Muscle of back (tissue), 13 donors: ENCODE measurements at places on chromosomes 4 and X. TPM values are rescaled to one million over a fixed set of nuclear protein-coding genes. Genes with fewer than 3 reads are reported as not detected.

DNA sequence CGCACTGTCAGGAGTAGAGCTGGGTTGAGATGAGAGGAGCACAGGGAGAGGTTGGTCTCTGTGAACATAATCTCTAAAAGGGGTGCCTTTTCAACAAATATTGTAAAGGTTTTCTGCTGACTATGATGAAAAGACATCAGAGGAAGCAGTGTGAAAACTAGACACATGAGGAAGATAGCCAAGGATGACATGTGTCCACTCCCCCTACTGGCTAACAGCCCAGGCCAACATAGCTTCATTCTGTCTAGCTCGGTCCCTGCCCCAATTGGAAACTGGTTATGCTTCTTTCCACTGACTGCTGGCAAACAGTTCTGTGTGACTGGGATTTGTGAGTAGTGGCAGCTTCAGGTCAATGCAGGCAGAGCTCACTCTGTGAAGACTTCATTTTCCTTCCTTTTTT, 115.4 kb upstream of the ESX1 start:
- DNase-seq: peak; percentile 6

CXXC4 gene
- 1.9 TPM for polyA plus RNA-seq

GRCh38 chr4:73335679-73336078, 68.4 kb upstream of the ALB start:
- DNase-seq: no peak

DNA sequence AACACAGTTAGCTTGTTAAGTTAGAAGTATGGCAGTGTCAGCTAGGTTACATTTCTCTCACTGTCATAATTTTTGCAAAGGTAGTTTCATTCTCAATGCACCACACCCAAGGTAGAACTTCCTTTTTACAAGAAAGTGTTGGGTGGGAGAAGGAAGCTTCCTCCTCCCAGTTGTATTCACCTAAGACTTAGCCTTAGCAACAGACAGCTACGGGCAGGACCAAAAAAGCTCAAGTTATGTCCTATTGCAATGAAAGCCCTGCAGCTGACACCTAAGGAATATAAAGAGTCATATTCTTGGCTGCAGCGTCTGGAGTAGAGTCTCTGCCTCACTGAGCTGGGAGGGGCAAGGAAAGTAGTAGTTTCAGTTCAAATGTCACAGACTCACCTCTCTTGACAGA, 25.1 kb upstream of the PRDM8 start:
- DNase-seq: no peak

DNA sequence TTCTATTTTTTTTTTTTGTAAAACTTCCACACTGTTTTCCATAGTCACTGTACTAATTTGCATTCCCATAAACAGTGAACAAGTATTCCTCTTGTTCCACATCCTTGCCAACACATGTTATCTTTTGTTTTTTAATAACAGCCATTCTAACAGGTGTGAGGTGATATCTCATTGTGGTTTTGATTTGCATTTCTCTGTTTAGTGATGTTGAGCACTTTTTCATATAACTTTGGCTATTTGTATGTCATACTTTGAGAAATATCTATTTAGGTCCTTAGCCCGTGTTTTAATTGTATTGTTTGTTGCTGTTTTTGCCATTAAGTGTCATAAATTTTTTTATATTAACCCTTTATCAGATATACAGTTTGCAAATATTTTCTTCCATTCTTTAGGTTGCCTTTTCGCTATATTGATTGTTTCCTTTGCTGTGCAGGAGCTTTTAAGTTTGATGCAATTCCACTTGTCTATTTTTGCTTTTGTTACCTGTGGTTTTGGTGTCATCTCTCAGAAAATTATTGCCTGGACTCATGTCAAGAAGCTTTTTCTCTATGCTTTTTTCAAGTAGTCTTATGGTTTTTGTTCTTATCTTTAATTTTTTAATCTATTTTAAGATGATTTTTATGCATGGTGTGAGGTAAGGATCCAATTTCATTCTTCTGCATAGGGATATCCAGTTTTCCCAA, 27.9 kb upstream of the NDNF start:
- DNase-seq: no peak

SERTM2 gene
- 0.25 TPM for polyA plus RNA-seq

ARMCX2 gene
- 128 TPM for polyA plus RNA-seq

HSFX4 gene
- 1.7 TPM for polyA plus RNA-seq

GRCh38 chr4:164204434-164204833, 549.5 kb upstream of the SMIM31 start:
- DNase-seq: peak; percentile 70

ETDA gene
- polyA plus RNA-seq: not detected

DNA sequence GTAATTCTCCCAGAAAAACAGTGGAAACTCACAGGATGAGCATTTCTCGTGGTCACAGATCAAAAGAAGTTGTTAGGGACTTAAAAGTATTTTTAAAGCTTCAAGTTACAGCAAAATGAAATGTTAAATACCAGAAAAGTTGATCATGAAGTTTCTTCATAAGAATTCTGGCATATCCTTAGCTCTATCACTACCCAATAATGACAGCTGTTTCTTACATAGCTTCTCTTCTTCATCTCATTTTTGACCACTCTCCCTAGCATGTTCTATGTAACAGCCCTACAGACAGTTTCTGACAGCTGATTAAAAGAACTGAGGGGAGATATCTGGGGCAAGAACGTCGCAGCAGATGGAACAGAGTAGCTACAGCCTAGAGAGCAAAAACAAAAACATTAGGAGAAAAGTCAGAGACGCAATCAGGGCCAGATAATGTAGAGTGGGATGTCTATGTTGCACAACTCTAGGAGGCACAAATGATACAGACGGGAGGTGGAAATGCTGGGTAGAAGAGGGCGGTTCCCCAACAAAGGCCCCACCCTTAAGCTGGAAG, 108.7 kb downstream of the CORIN start:
- DNase-seq: no peak

ARHGAP6 gene
- 10.2 TPM for polyA plus RNA-seq

DNA sequence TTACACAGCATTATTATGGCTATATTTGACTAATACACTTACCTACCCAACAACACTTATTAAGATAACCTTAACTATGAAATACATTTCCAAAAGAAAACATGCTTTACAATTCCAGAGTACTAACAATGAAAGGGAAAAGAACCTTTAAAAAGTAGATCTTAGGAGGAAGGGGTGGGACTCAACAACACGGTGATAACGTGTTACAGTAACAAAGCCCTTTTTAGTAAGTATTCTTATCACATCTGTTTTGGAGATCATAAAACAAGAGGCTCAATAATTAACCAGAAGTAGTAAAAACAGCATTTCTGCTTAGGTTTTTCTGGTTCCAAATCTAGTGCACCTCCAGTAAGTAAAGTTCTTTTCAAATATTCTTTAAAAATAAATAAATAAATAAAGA, 202.1 kb upstream of the SLC7A11 start:
- DNase-seq: no peak

AKAP14 gene
- not detected for polyA plus RNA-seq

USP17L22 gene
- polyA plus RNA-seq: not detected

DNA sequence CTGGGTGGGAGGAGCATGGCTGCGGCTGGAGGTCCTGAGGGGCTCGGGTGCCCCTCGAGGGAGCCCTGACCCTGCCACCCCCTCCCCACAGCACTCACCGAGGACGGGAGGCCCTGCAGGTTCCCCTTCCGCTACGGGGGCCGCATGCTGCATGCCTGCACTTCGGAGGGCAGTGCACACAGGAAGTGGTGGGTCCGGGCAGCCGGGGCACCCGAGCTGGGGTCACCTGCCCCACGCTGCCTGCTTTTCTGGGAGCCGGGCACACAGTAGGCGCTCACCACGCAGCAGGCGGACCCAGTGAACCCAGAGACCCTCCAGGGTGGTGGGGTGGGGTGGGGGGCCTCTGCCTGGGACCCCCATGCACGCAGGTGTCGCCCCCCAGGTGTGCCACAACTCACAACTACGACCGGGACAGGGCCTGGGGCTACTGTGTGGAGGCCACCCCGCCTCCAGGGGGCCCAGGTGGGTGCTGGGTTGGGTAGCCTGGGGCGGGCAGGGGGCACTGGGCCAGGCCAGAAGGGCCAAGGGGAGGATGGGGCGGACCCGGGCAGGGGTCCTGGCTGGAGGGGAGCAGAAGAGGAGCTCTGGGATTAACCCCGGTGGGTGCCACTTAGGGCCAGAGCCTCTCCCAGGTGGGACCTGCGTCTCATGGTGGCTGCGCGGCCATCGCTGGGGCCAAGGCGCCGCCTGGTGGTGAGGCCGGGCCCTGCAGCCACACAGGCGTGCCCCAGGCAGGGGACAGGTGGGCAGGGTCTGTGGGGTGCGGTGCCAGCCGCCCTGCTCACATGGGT, 1.4 kb downstream of the HGFAC start:
- DNase-seq: no peak

NDUFA1 gene
- polyA plus RNA-seq: 126 TPM

GLOD5 gene
- not detected for polyA plus RNA-seq

- no peak for DNase-seq
These were observed 78.8 kb downstream of the PHEX start for GRCh38 chrX:22110729-22111494.

TEX11 gene
- 0.22 TPM for polyA plus RNA-seq

DNA sequence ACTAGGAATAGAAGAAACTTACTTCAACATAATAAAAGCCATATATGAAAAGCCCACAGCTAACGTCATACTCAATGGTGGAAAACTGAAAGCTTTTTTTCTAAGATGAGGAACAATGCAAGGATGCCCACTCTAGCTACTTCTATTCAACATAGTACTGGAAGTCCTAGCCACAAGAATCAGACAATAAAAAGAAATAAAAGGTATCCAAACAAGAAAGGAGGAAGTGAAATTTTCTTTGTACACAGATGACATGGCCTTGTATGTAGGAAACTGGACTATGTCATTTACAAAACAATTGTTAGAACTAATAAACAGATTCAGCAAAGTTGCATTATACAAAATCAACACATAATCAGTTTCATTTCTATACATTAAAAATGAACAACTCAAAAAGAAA, 25.5 kb upstream of the NXT2 start:
- no peak for DNase-seq

DNA sequence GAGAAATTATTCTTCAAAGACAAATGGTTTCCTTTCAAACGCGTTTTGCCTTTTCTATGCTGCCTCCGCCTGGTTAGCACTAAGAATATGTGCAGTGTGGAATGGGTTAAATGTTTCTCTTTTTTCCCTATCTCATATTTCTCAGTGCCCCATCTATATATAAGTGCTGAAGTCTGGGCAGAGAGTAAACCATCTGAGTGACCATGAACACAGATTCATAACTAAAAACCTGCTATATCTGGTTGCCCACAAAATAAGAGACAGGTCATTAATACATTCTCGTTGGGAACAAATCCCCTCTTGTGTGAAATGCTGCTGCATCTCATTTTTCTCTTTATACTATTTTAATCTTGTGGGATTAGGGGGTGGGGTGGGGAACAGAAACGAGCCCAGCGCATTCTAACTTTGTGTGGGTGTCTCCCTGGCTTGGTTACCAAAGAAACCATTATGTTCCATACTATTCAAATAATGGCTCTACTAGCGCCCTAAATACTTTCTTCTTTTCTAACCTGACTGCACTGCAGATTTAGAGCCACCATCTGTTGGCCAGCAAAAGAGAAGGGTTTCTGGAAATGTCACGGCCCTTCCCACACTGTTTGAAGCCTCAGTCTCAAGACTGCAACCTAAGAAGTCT, 42.2 kb upstream of the PTCHD1 start:
- peak; percentile 29 for DNase-seq

DNA sequence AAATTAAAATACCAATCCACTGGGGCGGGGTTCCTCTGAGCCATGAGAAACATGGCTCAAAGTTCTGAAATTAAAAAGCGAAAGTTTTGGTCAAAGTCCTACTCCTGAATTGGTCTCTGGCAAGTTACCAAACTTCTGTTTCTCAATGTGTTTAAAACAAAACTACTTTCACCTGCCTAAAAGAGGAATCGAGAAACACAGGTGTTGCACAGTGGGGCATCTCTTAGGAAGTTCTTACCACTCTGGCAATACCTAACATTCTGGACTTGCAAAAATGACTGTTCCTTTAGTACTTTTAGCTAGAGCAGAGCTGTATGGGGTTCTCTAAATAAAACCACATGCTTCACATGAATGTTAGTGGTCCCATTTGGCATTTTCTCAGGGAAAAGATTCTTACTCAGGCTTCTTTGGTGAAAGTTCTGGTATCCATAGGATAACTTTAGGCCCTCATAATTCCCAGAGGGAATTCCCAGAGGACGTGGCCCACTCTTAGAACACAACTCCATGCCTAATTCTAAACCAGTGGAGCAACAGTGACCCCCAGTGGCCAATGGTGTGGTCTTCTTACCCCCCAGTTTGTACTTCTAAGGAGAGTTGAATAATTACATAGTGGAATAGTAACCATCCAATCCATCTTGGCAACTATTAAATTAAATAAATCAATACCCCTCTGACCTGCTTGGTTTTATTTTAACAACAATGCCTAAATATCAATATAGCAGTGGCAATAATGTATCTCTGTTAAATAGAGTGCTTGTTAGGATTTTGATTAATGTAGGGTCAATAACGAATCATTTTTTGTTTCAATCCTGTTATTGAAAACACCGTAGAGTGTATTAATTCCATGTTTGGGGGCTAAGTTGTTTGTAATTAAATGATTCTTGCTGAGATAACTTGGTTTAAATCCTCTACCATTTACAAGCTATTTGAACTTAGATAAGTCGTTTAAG, 21.9 kb downstream of the BMP3 start:
- DNase-seq: peak; percentile 71

DNA sequence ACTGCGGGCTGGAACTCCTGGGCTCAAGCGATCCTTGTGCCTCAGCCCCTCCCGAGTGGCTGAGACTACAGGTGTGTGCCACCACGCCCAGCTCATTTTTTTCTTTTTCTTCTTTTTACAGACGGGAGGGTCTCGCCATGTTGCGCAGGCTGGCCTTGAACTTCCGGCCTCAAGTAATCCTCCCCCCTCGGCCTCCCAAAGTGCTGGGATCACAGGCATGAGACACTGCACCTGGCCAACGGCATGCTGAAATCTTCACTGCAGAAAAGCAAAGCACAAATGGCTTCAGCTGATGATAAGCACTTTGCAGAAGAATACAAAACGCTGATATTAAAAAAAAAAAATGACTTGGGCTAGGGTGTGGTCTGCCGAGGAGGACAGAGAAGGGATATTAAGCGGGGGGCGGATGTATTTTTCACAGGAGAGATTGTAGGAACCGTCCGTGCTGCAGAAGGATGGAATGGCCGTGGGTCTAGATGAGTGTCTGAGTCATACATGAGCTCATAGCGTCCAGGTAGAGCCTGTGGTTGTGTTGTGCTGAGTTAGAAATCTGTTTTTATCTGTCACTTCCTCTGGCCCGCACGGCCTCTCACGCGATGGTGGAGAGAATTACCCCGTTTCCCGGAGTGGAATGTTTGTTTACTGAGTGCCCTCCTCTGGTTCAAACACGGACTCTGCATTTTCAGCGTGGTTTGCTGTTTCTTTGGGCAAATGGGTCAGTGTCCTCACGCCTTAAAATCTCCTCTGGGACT, 8.5 kb upstream of the AKAP17A start:
- DNase-seq: no peak

- DNase-seq: peak; percentile 50
These were observed 192.6 kb downstream of the PDGFC start for GRCh38 chr4:156779042-156779441.

DNA sequence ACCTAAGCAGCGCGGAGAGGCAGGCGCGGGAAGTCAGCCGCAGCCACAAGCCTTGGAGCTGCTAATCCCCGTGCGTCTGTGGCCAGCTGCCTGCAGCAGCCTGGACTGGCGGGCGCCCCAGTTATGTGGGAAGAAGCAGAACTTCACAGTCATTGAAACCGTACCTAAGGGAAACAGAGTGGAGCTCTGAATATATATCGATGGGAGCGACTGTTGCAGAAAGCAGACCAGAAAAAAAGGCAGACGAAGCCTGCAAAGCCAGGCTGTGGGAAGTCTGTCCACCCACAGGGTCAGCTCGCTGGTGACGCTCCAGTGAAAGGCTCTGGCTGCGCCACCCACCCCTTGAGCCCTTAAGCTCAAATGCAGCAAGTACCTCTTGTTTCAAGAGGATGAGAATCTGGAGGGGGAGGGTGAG, 24.7 kb downstream of the KCNE5 start:
- DNase-seq: peak; percentile 45
